ENCODE measurements at places on chromosomes 12 and 14. TPM values are rescaled to one million over a fixed set of nuclear protein-coding genes. Genes with fewer than 3 reads are reported as not detected.

The ESRRB gene
- total RNA-seq, result not detected

The PRKAG1 gene
- total RNA-seq, result 25.1 TPM

The MAP3K9 gene
- total RNA-seq, result 9.4 TPM

The PRKD1 gene
- 12.7 TPM for total RNA-seq

The CHFR gene
- total RNA-seq, result 51.8 TPM

The KRT78 gene
- total RNA-seq, result 0.30 TPM

The PAPOLA gene
- 145 TPM for total RNA-seq

The GALNT6 gene
- 8.3 TPM for total RNA-seq

The ANHX gene
- total RNA-seq, result not detected

The TULP3 gene
- 11.2 TPM for total RNA-seq

The RHEBL1 gene
- total RNA-seq, result not detected

The PAH gene
- total RNA-seq, result 0.89 TPM

The MYF5 gene
- total RNA-seq, result not detected

The GALNT8 gene
- 0.61 TPM for total RNA-seq

The CABP1 gene
- total RNA-seq, result not detected

The PRH2 gene
- 0.63 TPM for total RNA-seq

The OAS2 gene
- 59.7 TPM for total RNA-seq

The IL22 gene
- total RNA-seq, result not detected

The TMEM253 gene
- not detected for total RNA-seq

The FBRSL1 gene
- total RNA-seq, result 45.3 TPM

The LRCOL1 gene
- total RNA-seq, result not detected

The KRT8 gene
- total RNA-seq, result 1,458 TPM

The OTUB2 gene
- 1.2 TPM for total RNA-seq

The SLCO1A2 gene
- total RNA-seq, result 2.3 TPM

The RTL1 gene
- not detected for total RNA-seq

The MGP gene
- total RNA-seq, result 660 TPM

The SLC5A8 gene
- total RNA-seq, result 2.1 TPM

The PRB2 gene
- not detected for total RNA-seq

The PLEKHD1 gene
- total RNA-seq, result 1.7 TPM

The C12orf50 gene
- total RNA-seq, result not detected

The KMT2D gene
- total RNA-seq, result 182 TPM

The ASB2 gene
- total RNA-seq, result 2.1 TPM

The IQSEC3 gene
- 5.9 TPM for total RNA-seq

The ESYT1 gene
- 132 TPM for total RNA-seq

The BDKRB2 gene
- total RNA-seq, result 1.1 TPM

The BTG1 gene
- total RNA-seq, result 177 TPM

The GXYLT1 gene
- total RNA-seq, result 11.3 TPM

The PTPRO gene
- 3.6 TPM for total RNA-seq

The RPGRIP1 gene
- total RNA-seq, result 0.20 TPM

The CLMN gene
- total RNA-seq, result 14.1 TPM

The SPX gene
- not detected for total RNA-seq

The SLC6A15 gene
- not detected for total RNA-seq

The ATG101 gene
- total RNA-seq, result 28.4 TPM

The CD27 gene
- total RNA-seq, result 3.3 TPM

The PTPRB gene
- 74.8 TPM for total RNA-seq

The GNB3 gene
- 1.4 TPM for total RNA-seq

The MSI1 gene
- total RNA-seq, result 0.47 TPM

The PLEKHA5 gene
- total RNA-seq, result 27.6 TPM
